ENCODE measurements at places on chromosomes 11 and 22.

DNA sequence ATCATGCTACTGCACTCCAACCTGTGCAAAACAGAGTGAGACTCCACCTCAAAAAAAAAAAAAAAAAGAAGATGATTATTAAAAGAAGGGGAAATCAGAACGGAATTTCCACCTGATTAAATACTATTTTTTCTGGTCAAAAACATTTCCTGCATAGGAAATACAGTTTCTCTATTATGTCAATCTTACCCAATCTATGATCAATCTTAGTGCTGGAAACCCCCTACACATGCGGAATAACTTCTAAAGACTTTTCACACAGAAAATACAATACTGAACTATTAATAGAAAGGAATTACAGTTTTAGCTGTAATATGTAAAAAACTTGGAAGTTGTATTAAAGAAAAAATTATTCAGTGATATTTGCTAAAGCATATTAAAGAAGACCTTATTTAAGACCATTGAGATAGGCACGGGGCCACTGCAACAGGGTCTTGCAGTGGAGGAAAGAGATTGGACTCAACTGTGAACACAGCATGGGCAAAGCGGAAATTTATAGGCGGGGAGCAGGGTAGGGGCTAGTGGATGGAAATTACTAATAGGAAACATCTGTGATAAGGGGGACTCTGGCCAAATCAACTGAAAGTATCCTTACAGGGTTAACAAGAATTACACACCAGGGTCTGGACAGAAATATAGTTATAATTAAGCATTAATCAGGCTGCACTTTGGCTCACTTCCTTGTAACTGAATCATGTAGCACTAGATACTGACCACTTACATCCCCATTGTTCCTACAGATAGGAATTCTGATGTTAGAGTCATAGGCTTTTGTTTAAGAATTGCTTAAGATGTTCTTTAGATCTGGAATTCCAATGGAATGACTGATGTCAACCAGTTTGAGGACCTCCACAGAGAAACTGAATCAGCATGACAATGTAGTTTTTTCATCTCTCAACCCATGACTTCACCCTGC is 411.5 kb upstream of the DDI1 start:
- DNase-seq: no peak

- DNase-seq: no peak
Observed at GRCh38 chr11:92284107-92284506, 59.5 kb downstream of the FAT3 start.

DNA sequence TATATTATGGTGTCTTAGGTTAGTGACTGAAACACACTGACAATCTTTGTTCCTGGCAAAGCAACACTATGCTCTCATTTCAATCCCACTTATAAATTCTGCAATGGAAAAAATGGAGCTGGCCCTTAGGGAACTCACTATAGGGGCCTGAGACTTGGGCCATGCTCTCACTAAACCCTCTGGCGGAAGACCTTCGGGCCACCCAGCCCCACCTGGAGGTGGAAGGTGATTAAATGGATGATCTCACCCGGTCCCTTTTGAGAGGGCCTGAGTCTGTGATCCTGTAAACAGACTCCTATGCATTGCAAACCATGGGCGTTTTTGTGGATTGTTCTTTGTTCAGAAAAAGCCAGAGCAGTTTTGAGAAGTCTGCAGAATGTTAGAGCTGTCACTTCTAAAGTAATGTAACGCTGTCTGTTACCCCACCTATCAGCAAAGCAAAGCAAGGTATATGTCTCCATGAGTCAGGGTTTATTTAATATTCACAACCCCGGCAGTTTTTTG is 17.0 kb upstream of the CDON start:
- no peak for DNase-seq

- no peak for DNase-seq
Observed at GRCh38 chr11:76916712-76917111, 56.0 kb downstream of the ACER3 start.

DNA sequence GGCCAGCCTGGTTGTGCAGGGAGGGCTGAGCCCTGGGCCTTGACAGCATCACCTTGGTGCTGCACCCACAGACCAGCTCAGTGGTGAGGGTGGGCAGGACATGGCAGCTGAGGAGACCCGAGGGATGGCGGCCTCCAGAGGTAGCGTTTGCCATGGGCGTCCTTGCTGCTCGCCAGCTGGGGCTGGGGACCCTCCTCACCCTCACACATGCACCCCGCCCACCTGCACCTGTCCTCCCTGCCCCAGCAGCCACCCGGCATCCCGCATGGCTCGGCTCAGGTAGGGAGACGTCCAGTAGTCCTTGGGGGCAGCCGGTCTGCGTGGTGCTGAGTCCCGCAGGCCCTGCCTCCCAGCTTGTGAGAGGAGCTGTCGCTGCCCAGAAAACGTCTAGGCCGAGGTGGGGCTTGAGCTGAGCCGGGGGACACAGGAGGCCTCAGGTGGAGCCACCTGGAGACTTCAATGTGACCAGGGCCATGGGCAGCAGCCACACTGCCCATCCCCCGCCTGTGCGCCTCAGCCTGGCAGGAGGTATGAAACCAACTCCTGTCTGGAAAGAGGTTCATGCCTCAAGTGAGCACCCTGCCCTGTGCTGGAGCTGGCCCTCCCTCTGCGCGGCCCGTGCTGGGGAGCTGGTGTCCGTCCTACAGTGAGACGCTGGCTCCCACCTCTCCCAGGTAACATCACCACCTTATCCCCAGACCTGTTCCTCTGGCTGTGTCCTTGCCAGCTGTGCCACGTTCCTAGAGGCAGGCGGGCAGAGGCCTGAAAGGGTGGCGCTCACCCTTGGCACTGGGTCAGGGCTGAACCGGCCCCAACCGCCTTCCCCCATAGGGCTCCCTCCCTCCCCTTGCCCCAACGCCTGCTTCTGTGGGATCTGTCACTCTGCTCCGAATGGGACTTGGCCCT is 3.3 kb upstream of the TRABD start:
- no peak for DNase-seq

GRCh38 chr11:116079580-116079979 is 575.4 kb upstream of the CADM1 start:
- no peak for DNase-seq

GRCh38 chr22:20547029-20547428 is 39.6 kb downstream of the MED15 start:
- no peak for DNase-seq

DNA sequence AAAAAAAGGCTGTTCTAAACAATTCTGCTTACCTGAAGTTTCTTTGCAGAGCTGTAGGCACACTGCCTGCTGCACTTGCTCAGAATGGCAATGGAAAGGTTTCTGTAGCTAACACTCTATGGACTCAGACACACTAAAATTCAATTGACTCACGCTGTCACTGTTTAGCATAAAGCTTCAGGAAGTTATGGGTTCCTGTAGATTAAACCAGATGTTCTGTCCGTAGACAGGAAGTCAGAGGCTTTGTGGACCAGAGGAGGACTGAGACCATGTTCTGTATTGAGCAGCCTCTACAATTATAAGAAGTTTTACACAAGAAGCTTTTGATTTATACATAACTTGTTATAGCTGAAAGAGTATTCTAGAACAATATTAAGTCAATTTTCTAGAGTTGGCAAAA is 70.4 kb downstream of the GLYATL1 start:
- DNase-seq: no peak

DNA sequence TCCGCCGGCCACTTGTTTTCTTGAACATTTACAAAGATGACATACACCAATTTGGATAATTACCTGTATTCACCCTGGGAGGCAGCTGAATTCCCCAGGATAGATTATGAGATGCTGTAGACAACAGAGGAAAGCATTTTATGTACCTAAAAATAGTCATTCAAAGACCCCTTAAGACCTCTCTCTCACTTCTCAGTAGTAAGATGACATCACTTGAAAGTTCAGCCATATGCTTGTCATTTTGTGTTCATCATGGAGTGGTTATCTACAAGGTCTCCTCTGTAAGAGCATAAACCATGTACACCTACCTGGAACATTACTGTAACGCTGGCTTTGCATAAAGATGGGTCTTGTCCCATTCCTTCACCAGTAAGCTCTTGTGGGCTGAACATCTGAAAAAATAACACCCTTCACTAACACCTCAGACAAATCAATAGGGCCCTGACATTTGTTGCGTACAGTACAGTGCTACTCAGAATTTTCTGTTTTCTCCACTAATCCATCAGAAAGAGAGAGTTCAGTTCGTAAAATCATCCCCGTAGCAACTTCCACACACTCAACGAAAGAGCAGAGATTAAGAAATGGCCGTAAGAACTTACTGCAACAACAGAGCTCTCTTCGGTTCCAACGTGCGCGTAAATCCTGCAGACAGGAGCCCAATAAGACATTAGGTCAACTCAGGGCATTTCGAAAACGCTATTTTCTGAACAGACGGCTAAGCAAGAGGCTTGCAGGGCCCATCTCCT is 15.6 kb upstream of the WDR74 start:
- no peak for DNase-seq

- DNase-seq: no peak
Observed at GRCh38 chr11:65861533-65862183, 1.4 kb downstream of the MUS81 start.

GRCh38 chr11:87401653-87402052 is 363.9 kb downstream of the TMEM135 start:
- DNase-seq: no peak

DNA sequence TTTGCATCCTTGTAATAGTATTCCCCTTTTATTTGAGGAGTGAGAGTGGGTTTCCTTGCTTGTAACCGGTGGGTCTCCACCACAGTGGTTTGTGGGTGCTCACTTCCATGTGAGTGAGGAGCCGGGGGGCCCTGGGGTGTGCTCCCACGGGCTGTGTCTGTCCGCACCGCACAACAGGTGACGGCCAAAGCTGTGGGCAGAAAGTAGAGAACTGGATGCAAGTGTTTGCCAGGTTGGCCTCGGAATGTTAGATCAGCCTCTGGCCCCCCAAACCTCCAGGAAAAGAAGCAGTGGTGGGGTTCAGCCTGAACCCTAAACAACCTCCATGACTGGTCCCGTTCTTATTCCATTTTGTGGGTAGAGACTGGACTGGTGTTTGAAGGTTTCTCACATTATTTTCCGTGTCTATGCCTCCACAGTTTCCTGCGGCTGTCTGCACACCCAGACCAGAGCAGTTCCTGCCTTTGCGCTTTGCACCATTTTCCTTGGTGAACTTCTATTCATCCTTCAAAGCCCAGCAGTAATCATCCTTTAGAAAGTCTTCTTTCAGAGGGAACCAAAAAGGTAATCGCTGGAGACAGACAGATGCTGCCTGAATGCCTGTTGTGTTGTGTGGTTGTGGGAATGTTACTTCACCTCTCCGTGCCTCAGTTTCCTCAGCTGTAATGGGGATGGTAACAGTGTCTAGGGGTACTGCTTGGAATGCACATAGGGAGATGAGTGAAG is 77.2 kb downstream of the MYEOV start:
- no peak for DNase-seq

DNA sequence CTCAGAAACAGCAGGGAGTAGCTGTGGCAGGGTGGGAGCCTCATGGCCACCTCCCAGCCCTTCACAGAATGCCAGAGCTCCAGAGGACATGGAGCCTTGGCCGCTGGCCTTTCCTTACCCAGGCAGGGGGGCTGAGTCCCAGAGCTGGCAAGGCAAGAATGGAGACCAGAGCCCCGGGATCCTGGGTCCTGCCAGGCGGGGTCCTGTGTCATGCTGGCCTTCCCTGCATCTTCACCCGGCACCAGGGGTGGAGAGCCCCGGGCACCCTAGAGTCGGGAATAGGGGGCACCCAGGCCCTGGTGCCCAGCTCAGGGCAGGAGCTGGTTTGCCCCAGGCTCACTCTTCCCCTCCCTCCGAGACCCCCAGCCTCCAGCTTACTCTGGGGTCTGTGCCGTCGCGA is 519.9 kb downstream of the TBC1D22A start:
- no peak for DNase-seq

DNA sequence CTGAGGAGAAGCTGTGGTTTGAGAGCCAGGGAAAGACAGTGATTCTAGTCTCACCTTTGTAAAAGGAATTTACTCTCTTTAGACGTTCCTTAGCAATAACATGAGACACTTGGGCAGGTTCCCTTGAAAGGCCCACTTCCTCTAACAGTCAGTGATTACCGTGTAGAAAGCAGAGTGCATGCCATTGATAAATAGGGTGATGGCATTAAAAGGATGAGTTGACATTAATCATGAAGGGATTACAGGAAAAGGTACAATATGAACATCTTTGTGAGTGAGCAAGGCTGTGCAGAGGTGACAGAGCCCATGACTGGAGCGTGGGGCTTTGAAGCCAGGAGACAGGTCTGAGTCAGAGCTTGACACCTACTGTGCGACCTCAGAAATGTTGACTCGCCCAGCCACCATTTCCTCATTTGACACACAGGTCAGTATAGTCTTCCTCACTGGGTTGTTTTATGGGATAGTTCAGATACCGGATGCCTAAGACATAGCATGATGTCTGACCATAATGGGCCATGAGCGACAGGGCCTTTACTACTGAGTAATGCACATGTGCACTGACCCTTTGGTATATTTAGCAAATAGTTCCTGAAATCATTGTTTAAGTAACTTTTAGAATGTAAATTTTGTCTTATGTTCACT is 341.7 kb upstream of the MTNR1B start:
- no peak for DNase-seq

DNA sequence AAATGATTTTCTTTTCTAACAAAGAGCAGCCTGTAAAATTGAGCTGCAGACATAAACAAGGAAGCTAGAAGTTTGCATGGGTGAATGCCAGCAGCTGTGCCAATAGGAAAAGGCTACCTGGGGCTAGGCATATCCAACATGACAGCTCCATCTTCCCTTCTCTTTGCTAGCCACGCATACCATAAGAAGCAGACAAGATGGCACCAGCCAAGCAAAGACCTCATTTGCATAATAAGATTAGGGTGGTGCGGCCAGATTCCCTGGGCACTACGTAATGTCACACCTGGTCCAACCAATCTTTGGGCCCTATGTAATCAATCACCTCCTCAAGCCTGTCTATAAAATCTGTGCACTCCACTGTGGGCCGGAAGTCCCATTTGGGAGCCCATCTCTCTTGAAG is 108.3 kb downstream of the SWAP70 start:
- DNase-seq: no peak

DNA sequence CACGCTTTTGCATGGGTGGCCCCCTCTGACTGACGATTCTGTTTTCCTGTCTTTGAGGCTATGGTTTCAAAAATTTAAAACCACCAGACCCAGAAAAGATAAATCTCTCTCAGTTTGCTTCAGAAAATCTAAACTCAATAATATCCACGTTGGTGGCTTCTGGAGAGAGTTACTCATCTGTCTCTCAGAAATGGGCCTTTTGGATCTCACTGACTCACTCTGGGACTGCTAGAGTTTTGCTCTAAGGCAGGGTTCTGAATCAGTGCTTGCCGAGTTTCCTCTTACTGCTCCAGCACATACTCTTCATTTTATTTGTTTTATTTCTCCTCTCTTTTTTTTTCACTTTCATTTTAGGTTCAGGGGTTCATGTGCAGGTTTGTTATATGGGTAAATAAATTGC is 305.7 kb downstream of the BLID start:
- DNase-seq: no peak

DNA sequence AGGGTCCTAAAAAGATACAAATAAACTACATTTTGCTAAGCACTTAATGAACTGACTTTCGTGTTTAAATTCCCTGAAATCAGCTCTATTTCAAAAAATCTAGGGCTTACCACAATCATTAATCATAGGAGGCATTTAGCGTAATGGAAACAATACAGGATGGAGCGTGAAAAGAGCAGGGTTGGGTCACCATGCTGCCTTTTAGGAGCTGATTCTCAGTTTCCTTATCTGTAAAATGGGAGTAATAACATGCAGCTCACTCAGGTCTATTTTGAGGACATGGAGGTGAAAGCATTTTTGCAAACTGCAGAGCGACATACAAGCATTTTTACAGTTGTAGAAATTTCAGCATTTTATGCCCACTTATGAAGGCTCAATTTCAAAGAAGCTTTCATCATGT is 407.0 kb downstream of the TENM4 start:
- no peak for DNase-seq
